ENCODE measurements at places on chromosomes 1 and 21.

DNA sequence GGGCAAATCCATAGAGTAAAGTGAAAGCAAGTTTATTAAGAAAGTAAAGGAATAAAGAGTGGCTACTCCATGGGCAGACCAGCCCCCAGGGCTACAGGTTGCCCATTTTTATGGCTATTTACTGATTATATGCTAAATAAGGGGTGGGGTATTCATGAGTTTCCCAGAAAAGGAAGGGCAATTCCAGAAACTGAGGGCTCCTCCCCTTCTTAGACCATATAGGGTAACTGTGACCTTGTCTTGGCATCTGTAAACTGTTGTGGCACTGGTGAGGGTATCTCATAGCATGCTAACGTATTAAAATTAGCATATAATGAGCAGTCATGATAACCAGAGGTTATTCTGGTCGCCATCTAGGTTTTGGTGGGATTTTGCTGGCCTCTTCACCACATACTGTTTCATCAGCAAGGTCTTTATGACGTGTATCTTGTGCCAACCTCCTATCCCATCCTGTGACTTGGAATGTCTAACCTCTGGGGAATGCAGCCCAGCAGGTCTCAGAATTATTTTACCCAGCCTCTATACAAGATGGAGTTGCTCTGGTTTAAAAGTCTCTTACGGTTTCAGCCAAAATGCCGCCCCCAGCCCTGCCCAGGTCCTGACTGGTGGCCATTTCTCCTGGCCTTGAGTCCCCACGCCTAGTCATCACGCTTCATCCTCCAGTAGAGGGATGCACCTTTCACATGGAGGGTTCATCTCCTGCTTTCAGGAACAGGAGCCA lies 982 bp upstream of the TRIM17 start:
- peaks cover 5% of the 10 kb centered on the region for H3K4me1 ChIP-seq
- no peak overlapping the region for H3K4me3 ChIP-seq
- no peak for DNase-seq
- H3K36me3 ChIP-seq, result no peaks in the 10 kb centered on the region
- H3K27me3 ChIP-seq, result peaks cover 7% of the 10 kb centered on the region

GRCh38 chr1:164716992-164717703 lies 158.2 kb downstream of the PBX1 start:
- H3K36me3 ChIP-seq, result no peaks in the 10 kb centered on the region
- H3K27ac ChIP-seq, result no peak overlapping the region
- no peak overlapping the region for H3K4me3 ChIP-seq
- no peak for DNase-seq
- H3K4me1 ChIP-seq, result no peaks in the 10 kb centered on the region

DNA sequence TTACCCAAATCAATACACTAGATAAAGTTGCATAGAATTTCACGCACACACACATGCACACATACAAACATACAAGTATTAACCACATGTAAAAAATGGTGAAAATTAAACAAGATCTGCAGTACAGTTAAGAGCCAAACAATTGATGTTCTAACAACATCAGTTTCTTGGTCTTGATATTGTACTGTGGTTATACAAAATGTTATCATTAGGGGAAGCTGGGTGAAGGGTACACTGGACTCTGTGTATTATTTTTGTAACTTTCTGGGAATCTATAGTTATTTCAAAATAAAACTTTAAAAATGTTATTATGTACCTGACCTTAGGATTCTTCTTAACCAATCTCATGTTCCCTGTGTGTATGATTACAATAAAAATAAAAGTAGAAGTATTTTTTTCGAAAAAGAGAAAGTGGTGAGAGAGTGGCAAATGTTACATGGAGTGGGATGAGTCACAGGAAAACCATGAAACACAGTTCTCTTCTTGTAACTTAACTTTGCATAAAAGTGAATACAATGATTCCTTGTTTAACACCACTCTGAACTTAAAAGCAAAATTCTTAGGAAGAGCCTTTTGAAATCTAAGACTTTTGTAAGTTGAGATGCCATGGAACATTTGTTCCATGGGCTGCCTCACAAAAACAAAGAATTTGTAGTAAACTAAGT lies 101.6 kb upstream of the RUNX1 start:
- no peaks in the 10 kb centered on the region for H3K36me3 ChIP-seq
- no peak overlapping the region for H3K4me3 ChIP-seq
- DNase-seq, result no peak
- H3K27ac ChIP-seq, result no peak overlapping the region

DNA sequence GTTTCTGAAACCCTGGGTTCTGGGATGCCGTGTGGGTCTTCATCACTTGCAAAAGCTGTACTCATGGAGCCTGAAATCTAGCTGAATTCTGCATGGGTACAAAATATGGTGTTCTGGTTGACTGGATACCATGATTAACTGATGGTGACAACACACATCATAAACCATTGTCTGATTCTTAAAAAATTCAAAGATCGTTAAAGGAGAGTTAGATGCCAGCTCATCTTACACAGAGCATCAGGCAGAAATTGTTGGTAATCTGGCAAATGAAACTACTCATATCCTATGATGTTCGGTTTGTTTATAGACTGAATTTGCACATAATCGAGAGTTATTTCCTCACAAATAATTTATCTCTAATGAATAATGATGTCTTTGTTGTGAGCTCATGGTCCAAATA lies 218.1 kb upstream of the PKN2 start:
- no peaks in the 10 kb centered on the region for H3K36me3 ChIP-seq
- no peaks in the 10 kb centered on the region for H3K27me3 ChIP-seq
- H3K27ac ChIP-seq, result no peak overlapping the region
- DNase-seq, result no peak

DNA sequence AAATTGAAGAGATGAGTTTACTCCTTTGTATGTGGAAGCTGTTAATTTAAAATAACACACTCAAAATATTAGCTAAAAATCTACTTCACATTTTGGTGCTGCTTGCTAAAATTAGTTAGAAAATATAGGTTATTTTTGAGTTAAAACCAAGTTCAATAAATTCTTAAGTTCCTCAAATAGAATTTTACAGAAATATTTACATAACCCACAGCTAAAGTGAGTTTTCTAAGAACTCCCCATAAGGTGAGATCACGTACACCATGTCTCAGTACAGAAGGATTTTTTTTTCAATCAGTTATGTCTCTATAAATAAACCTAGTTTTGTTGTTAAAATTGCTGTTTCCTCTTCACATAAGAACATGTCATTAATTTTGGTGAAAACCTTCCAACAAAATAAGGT lies 108.0 kb downstream of the SDCCAG8 start:
- no peaks in the 10 kb centered on the region for H3K36me3 ChIP-seq
- no peaks in the 10 kb centered on the region for H3K27me3 ChIP-seq
- H3K27ac ChIP-seq, result no peak overlapping the region
- H3K4me1 ChIP-seq, result no peaks in the 10 kb centered on the region

DNA sequence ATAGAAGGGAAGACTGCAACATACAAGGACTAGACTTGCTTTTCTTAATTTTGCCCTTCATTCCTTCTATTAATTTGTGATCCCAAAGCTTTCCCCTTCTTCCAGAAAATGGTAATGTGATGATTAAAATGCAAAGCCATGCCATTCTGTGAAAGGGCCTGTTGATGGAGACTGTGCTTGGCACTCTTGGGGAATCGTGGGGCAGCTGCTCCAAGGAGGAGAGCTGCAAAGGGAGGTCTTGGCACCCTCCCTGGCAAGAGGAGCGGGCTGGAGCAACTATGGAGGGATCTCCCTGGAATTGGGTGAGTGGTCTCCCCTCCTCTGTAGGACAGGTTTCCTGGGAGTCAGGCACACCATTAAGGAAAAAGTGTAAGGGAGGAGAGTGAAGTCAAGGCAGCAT lies 16.6 kb downstream of the CACNA1S start:
- no peaks in the 10 kb centered on the region for H3K4me1 ChIP-seq
- H3K4me3 ChIP-seq, result no peak overlapping the region
- no peak for DNase-seq
- H3K36me3 ChIP-seq, result no peaks in the 10 kb centered on the region

DNA sequence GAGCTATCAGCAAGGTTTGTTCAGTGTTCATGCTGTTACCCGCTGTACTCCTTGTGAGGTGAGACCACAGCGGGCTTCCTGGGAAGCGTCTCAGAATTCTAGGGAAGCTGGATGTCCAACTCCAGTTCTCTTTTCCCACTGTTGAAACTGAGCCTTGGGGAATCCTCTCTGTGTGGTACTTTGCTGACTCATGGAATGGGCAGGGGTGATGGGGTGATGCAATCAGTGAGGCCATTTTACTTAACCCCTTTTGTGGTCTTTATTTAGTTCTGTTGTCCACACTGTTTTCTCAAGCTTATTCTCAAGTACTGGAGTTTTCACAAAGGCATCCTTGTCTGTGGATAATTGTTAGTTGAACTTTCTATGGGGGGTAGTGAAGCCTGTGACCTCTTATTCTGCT lies 42.6 kb downstream of the ACKR1 start:
- no peak overlapping the region for H3K4me3 ChIP-seq
- no peaks in the 10 kb centered on the region for H3K27me3 ChIP-seq
- no peak overlapping the region for H3K27ac ChIP-seq
- H3K4me1 ChIP-seq, result no peaks in the 10 kb centered on the region

- H3K4me1 ChIP-seq, result no peaks in the 10 kb centered on the region
- H3K4me3 ChIP-seq, result no peak overlapping the region
- no peak for DNase-seq
- H3K27ac ChIP-seq, result no peak overlapping the region
Measured at GRCh38 chr1:28032281-28032680, 56.1 kb downstream of the EYA3 start.

GRCh38 chr1:37599940-37600339 lies 4.2 kb upstream of the GNL2 start:
- no peak overlapping the region for H3K4me3 ChIP-seq
- no peaks in the 10 kb centered on the region for H3K4me1 ChIP-seq
- H3K36me3 ChIP-seq, result no peaks in the 10 kb centered on the region
- no peak for DNase-seq

GRCh38 chr1:8693107-8693506 lies 124.3 kb downstream of the RERE start:
- no peak overlapping the region for H3K27ac ChIP-seq
- no peaks in the 10 kb centered on the region for H3K36me3 ChIP-seq
- H3K4me1 ChIP-seq, result no peaks in the 10 kb centered on the region

GRCh38 chr1:11078631-11079030 lies 18.8 kb upstream of the SRM start:
- no peaks in the 10 kb centered on the region for H3K27me3 ChIP-seq
- H3K27ac ChIP-seq, result no peak overlapping the region
- no peak overlapping the region for H3K4me3 ChIP-seq
- H3K4me1 ChIP-seq, result no peaks in the 10 kb centered on the region
- DNase-seq, result no peak

GRCh38 chr1:202967684-202968281 lies 726 bp upstream of the CYB5R1 start:
- peak; percentile 31 for DNase-seq
- H3K36me3 ChIP-seq, result no peaks in the 10 kb centered on the region
- H3K4me1 ChIP-seq, result peaks cover 9% of the 10 kb centered on the region
- peak overlapping the region; percentile 95 for H3K4me3 ChIP-seq
- peak overlapping the region; percentile 44 for H3K27ac ChIP-seq

- no peak overlapping the region for H3K4me3 ChIP-seq
- no peaks in the 10 kb centered on the region for H3K36me3 ChIP-seq
- no peak for DNase-seq
- H3K27me3 ChIP-seq, result no peaks in the 10 kb centered on the region
- no peak overlapping the region for H3K27ac ChIP-seq
Measured at GRCh38 chr1:229161740-229162139, 109.2 kb upstream of the RAB4A start.

- no peak overlapping the region for H3K27ac ChIP-seq
- H3K4me1 ChIP-seq, result no peaks in the 10 kb centered on the region
- DNase-seq, result no peak
- no peaks in the 10 kb centered on the region for H3K27me3 ChIP-seq
Measured at GRCh38 chr1:201771466-201771865, 57.5 kb upstream of the IPO9 start.

GRCh38 chr1:15345705-15346345 lies 63.9 kb upstream of the EFHD2 start:
- peak; percentile 68 for DNase-seq
- H3K36me3 ChIP-seq, result no peaks in the 10 kb centered on the region
- no peaks in the 10 kb centered on the region for H3K27me3 ChIP-seq
- H3K4me1 ChIP-seq, result no peaks in the 10 kb centered on the region
- no peak overlapping the region for H3K4me3 ChIP-seq

- H3K27me3 ChIP-seq, result no peaks in the 10 kb centered on the region
- H3K4me3 ChIP-seq, result no peak overlapping the region
- H3K27ac ChIP-seq, result no peak overlapping the region
- peak; percentile 17 for DNase-seq
- H3K4me1 ChIP-seq, result no peaks in the 10 kb centered on the region
- H3K36me3 ChIP-seq, result no peaks in the 10 kb centered on the region
Measured at GRCh38 chr1:82517586-82517985, 716.9 kb downstream of the ADGRL2 start.

DNA sequence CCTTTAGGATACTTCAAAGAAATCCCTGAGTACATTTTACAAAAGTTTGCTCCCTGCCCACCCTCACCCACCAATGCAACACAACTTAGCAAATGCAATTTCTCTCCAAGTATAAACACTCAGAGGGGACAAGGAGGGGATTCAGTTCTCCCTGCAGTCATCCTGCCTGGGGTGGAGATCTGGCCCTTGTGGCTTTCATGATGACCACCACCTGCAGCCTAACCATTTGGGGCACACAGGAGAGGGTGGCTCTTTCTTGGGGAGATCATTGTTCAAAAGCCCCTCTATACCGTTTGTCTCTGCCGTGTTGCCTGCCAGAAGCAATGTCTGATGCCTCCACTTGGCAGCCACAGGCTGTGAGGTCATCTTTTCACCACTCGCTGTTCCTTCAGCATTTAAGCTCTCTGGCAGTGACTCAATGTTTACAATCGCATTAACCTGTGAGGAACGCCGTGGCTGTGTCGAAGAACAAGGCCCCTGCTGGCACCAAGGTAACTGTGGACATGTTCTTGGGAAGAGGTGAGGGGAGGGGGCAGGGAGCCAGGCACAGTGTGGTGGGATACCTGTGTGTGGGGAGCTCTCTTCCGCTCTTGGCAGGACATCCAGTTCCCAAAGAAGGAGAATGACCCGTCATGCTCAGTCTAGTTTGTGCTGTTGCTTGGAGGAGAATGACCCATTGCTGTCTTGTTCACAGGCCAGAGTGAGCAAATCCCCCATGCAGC lies 103.9 kb upstream of the DUSP10 start:
- DNase-seq, result no peak
- H3K4me1 ChIP-seq, result no peaks in the 10 kb centered on the region
- H3K4me3 ChIP-seq, result no peak overlapping the region
- H3K27me3 ChIP-seq, result no peaks in the 10 kb centered on the region
- H3K27ac ChIP-seq, result no peak overlapping the region

DNA sequence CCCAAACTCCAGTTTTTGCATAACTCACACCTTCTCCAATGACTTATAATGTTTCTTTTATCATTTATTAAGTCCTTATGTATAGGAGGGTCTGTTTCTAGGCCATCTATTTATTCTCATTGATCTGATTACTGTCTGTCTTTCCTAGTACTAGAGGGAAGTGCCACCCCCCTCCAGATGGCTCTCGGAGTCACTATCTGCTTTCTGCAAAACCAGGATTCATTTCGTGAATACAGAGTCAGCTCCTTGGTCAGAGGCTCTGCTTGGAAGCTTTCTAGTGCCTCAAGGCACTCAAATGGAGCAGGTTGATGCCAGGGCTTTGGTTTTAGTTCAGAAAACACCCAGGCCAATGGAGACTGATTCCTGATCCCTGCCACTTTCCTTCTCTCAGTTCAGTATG lies 102.3 kb upstream of the CD34 start:
- H3K36me3 ChIP-seq, result no peaks in the 10 kb centered on the region
- no peaks in the 10 kb centered on the region for H3K4me1 ChIP-seq
- H3K27ac ChIP-seq, result no peak overlapping the region
- no peaks in the 10 kb centered on the region for H3K27me3 ChIP-seq
- no peak for DNase-seq

- peak; percentile 35 for DNase-seq
- H3K27me3 ChIP-seq, result no peaks in the 10 kb centered on the region
- H3K4me1 ChIP-seq, result no peaks in the 10 kb centered on the region
- no peaks in the 10 kb centered on the region for H3K36me3 ChIP-seq
Measured at GRCh38 chr1:88311907-88312306, 372.2 kb upstream of the PKN2 start.

GRCh38 chr1:121417325-121417923 lies 232.6 kb downstream of the SRGAP2C start:
- no peak overlapping the region for H3K27ac ChIP-seq
- DNase-seq, result no peak

Data from colonic mucosa (tissue), 4 donors.